Esophagus muscularis mucosa (tissue), 4 donors: ENCODE measurements at places on chromosomes 1 and 21. TPM values are rescaled to one million over a fixed set of nuclear protein-coding genes. Genes with fewer than 3 reads are reported as not detected.

DNA sequence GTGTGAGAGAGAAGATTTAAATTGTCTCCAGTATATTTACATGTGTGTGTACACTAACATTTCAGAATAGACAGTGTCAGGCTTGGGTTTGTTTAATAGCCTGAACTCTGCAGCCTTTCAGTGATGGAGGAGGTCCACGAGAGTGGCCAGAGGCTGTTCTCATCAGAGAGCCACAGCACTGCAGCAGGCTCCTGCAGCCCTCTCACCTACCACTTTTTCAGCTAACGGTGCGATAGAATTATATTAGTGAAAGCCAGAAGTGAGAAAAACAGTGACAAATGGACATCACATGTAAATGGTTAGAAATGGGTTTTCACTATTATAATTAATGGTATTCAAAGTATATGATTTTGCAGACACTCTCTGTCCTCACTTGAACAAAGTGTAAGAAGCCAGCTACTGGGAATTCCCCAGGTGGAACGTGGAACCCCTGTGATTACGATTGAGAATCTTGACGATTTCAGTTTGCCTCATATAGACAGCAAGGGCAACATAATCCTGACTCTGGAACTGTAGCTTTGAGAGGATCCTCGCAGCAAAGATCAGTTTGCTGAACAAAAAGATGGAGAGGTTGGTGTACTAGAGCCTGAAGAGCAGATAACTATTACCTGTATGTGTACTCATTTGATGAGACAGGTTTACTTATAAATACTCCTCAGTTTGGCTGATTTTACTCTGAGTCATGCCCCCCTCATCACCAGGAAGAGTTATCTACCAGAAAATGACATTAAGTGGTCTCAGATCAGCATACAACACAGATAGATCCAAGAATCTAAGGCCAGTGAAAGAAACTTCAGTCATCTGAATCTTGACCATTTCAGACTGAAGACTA is 31.4 kb downstream of the IFI16 start:
- DNase-seq: no peak

DNA sequence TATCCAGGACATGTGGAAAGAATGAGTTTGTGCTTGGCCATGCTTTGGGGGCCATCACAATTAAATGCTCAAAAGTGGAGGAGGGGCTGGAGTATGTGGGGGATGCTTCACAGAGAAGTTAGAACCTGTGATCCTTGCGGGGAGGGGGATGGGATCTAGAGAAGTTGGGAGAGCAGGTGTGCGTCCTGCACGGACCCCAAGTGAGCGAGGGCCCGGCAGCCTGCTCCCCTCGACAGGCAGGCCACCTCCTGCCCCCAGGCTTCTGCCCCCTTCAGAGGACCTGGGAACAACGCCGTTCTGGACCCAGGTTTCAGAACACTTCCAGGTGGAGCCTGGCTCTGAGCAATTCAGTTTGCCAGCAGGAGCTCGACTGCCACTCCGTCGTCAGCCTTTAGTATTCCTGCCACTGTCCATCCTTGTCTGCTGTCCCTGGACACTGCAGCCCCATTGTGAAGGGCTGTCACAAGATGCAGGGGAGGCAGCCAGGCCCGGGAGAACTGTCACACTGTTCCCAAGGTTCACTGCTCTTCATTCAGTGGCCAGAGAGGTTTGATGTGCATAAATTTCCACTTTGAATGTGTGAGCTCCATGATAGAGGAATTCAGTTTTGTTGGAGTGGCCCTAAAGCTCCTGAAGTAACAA is 112.2 kb downstream of the DHRS3 start:
- DNase-seq: no peak

DNA sequence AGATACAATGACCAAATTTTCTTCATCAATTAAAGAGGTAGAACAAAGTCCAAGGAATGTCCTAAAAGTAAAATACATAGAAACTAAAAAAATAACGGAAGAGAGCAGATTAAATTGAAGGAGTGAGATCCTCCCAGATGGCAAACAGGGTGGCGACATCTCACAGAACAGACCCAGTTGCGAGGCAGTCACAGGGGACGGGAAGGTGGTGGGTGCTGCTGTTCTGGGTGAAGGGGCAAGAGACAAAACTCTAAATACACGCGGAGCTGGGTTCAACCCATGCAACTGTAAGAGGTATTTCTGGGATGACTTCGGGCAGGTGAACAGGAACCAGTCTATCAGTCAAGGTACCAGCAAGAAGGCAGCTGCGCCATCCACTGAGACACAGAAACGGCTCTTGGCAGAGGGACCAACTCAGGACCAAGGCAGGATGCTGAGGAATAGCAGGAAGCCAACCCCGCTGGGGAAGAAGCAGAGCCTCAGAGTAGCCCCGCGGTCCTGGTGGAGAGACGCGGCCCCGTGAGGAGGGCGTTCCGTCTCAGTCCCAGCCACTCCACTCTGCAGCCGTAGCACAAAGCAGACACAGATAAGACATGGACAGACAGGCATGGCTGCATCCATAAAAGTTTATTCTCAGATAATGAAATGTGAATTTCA is 32.2 kb downstream of the WDR4 start:
- DNase-seq: no peak

DNA sequence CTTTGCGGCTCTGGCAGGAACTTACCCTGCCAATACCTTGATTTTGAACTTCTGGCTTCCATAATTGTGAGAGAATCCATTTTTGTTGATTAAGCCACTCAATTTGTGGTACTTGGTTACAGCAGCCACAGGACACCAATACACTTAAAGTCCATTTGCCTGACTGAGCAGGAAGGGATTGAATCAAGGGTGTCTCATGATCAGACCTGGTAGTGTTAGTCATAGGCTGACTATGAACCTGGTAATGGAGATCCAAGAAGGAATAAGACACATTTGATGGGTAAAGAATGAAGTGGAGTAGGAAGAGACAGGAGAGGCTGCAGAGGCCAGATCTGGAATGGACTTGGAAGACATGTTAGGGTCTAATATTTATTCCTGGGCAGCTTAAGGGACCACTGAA is 31.2 kb upstream of the MAP1LC3C start:
- DNase-seq: no peak

DNA sequence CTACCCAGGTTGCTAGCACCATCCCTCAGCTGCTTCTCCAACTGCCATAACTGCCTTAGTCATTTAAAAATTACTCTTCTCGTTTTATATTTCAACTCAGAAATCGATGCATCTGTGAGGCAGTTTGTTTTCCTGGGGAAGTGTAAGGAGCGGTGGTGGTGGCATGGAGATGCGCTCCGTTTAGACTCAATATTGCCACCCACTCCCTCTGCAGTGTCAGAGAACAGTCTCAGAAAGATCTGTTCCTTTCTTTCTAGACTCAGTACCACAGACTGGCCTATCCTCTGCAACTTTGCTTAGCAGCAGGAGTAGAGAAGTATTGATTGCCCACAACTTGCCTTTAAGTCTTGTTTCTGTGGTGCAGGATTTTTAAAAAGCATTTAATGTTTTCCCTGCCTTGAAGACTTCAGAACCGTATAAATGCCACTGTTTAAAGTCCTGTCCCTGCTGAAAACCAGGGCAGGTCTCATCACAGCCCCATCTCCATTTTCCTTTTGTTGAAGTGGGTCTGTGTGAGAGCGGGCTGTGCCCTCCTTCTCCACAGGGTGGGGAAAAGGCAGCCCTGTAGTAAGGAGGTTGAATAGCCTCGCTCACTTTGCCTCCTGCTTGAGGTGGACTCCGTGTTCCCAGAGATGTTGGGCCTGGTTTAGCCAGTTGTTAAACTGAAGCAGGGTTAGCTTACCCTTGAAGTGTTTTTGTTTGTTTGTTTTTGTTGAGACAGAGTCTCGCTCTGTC is 105.2 kb downstream of the NFIA start:
- DNase-seq: no peak

DNA sequence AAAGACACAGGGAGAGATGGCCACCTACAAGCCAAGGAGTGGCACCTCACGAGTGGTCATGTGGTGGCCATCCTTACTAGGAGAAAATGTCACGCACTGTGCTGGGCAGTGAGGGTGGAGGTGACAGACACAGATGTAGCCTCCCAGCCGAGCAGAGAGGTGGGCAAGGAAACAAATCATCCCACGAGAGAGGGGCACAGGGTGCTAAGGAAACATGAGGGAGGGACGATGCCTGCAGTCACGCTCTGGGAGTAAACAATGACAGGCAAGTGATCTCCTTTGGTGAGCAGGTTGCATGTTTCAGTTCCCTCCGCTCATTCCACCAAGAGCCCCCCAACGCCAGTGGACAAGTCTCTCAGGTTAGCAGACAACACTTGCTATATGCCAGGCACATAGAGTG is 65.8 kb downstream of the CD247 start:
- DNase-seq: no peak

- DNase-seq: no peak
Observed at GRCh38 chr1:98920441-98921110, 84.1 kb downstream of the PLPPR5 start.

- DNase-seq: no peak
Observed at GRCh38 chr21:36858320-36858957, 108.0 kb downstream of the HLCS start.

DNA sequence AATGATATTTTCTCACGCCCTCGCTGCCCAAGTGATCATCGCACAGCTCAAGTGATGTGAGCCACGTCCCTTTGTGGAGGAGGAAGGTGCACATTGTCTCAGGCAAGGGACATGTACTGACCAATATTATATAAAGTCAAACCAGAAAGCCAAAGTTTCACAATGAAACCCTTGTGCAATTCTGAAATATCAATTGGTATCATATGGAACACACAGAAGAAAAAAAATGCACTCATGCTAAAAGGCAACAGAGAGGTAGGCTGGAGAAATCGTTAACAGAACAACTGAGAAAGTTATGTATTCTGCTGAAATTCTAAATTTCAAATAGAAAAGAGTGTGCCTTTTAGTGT is 1.9 kb downstream of the JAM2 start:
- no peak for DNase-seq

DNA sequence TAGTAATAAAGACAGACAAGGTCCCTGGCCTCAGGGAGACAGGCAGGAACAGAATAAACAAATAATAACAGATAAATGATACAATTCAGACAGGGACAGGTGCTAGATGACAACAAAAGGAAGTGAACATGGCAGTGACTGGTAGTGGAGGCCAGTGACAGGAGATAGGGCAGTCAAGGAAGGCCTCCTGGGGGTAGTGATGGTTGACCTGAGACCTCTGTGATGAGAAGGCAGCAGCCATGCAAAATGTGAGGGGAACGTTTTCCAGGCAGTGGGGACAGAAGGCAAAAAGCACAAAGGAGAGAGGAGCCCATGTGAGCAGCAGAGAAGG is 18.5 kb downstream of the OPTC start:
- no peak for DNase-seq

DNA sequence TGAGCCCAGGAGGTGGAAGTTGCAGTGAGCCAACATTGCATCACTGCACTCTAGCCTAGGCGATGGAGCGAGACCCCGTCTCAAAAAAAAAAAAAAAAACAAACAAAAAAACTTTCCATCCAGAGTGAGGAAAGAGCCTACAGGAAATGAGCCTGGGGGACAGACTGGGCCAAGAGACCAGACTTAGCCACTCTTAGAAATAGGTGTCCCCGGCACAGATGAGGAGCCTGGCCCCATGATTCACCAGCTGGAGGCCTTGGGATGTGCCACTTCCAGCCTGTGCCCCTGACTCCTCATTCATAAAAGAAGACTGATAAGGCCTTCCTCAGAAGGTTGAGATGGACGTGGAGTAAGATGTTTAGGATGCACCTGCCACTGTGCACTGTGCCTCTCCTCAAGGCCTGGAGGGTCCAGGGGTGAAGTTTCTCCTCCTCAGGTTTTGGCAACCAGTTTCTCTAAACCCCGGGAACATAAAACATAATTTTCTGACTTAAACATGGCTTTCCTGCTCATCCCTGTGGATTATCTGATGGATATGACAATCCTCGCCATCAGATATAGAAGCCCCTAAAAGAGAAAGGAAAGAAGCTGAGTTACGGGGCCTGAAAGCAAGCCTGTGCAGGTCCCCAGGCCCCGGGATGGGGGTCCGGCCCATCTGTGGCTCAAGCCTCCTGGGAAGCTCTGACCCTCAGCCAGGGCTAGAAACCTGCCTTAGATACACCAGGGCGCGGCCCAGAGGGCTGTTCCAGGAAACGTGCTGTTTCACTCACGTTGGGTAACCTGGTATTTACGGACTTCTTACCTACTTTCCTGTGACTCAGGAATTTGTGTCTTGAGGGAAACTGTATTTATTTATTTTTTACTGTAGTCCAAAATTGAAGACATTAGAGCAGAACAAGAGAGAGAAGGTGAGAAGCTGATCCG is 26.0 kb downstream of the MX1 start:
- DNase-seq: no peak

- no peak for DNase-seq
Observed at GRCh38 chr1:231499148-231499763, 29.2 kb upstream of the TSNAX start.

GBP4 gene
- total RNA-seq: 4.3 TPM

HOOK1 gene
- under 0.01 TPM for total RNA-seq

IL22RA1 gene
- not detected for total RNA-seq

COL6A2 gene
- total RNA-seq: 967 TPM

KAZN gene
- total RNA-seq: 12.2 TPM

CD1D gene
- 0.26 TPM for total RNA-seq

DIP2A gene
- total RNA-seq: 19.2 TPM

NCMAP gene
- total RNA-seq: not detected

NTNG1 gene
- total RNA-seq: 3.3 TPM

GSTM1 gene
- total RNA-seq: not detected

TRMT13 gene
- 25.7 TPM for total RNA-seq

RGS1 gene
- 6.1 TPM for total RNA-seq

KRTAP11-1 gene
- not detected for total RNA-seq
